ENCODE measurements at places on chromosomes 13 and 19. TPM values are rescaled to one million over a fixed set of nuclear protein-coding genes. Genes with fewer than 3 reads are reported as not detected.
A peak's percentile ranks its signal among the peaks of the same experiment; 100 is the strongest.

GRCh38 chr13:28138756-28139470 lies 568 bp downstream of the PAN3 start:
- DNase-seq, result peak; percentile 62

SULT2A1 gene
- total RNA-seq, result not detected

ETFB gene
- total RNA-seq, result 75.7 TPM

GRCh38 chr13:30895773-30896172 lies 10.3 kb upstream of the MEDAG start:
- peak; percentile 79 for DNase-seq

GRCh38 chr19:13255719-13256059 lies 105.5 kb downstream of the IER2 start:
- no peak for DNase-seq

CFAP97D2 gene
- total RNA-seq, result not detected

GRCh38 chr13:40999416-40999815 lies 19.7 kb downstream of the ELF1 start:
- no peak for DNase-seq
